AG10803 (cell line): ENCODE measurements at places on chromosomes 5 and 9.

- DNase-seq = no peak
Measured at GRCh38 chr5:759781-760362, 24.7 kb downstream of the ZDHHC11B start.

- no peak for DNase-seq
Measured at GRCh38 chr9:97186493-97186892, 121.0 kb upstream of the CCDC180 start.

GRCh38 chr9:134678666-134679443 is 37.3 kb downstream of the COL5A1 start:
- no peak for DNase-seq

DNA sequence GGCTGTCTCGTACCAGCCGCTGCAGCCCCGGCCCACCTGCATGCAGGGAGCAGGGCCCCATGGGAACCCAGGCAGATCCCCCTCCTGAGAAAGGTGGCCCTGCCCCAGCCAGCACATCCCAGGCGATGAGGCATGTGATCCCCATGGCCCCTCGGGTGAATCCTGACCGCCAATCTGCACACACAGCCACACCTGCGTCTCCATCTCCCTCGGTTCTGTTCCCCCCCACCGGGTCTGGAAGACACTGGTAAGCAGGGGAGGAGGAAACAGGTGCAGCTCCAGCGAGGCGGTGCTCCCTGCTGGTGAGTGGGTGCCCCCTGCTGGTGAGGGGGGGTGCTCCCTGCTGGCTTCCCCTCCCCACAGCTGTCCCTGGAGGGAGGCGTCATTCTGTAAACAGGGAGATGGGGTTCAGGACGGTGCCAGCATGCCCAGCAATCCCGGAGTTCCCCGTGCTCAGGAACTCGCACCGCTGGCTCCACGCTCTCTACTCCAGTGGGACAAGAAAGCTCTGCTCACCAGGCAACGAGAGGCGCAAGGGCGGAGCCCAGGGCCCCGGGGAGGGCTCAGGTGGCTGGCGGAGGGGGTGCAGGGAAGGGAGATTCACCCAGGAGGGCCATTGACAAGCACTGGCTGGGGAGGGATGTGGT is 28.4 kb upstream of the SLC12A7 start:
- peak; percentile 25 for DNase-seq

DNA sequence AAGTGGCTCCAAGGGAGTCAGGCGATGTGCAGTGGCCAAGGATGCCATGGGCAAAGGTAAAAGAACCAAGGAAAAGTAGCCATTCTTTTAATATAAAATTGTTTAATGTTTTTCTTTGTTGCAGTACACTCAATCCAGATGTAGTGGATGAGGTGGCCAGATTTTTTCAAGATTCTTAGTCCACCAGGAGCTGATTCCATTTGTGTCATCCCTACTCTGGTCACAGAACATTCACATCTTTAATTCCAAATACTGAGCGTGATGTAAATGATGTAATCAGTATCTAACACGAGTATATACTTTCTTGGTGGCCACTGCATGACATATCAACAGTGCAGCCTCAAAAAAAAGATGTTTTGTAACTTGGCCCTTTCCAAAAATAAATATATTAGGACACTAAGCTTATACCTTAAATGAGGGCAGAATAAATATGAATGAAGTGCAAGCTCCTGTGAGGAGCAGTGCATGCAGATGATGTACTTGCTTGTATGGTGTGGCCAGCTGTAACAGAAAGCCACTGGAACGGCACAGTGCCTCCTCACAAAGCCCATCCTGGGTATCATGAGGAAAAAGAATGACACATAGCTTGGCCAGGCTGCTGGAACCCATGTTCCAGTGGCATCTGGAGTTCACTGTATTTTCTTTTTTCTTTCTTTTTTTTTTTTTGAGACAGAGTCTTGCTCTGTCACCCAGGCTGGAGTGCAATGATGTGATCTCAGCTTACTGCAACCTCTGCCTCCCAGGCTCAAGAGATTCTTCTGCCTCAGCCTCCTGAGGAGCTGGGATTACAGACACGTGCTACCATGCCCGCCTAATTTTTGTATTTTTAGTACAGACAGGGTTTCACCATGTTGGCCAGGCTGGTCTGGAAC is 6.5 kb upstream of the SPATA24 start:
- peak; percentile 39 for DNase-seq

- no peak for DNase-seq
Measured at GRCh38 chr5:2658881-2659470, 92.5 kb downstream of the IRX2 start.

- DNase-seq = no peak
Measured at GRCh38 chr5:74404574-74405508, 235.7 kb downstream of the ENC1 start.

DNA sequence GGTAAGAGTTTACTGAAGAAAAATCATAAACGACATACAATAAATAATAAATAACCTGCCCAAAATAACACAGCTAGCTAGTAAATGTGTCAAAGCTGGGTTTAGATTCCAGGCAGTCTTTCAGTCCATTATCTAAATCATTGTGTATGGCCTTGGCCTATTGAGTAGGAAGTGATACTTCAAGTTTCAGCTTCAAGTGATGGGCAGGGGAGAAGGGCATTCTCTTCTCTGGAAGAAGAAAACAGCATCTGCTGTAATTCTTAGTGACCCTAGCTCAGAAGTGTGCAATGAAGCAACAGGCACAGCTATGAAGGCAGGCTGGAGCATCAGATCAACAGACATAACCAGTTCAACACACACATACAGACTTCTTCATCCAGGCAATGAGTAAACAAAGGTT is 42.5 kb downstream of the FNIP1 start:
- DNase-seq = no peak

DNA sequence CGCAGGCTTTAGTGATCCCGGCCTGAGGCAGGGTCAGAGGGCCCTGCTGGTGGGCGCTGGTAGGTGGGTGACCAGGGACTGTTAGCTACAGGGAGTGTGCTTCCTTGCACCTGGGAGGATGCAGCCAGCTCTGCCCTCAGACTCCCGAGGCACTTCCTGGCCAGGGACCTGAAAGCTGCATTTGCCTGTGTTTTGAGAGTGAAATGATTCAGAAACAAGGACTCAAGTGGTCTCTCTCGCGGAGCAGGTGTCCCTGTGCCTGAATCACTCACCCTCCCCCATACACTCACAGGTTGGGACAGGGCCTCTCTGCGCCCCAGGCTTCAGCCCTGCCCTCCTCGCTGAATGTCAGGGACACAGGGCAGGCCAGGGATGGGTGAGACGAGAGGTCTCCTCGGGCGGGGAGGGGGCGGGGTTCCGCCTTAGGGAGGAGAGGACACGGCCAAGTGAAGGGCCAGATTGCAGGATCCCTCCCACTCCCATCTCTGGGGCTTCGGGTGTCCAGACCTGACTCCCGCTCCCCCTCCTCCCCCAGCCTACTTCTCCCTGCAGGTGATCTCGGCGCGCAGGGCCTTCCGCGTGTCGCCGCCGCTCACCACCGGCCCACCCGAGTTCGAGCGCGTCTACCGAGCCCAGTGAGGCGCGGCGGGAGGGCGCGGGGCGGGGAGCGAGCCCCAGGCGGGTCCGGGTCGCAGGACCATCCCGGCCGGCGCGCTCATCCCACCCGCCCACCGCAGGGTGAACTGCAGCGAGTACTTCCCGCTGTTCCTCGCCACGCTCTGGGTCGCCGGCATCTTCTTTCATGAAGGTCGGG is 1.5 kb downstream of the LTC4S start:
- DNase-seq = no peak
